ENCODE measurements at places on chromosomes 3 and 15. TPM values are rescaled to one million over a fixed set of nuclear protein-coding genes. Genes with fewer than 3 reads are reported as not detected.
A peak's percentile ranks its signal among the peaks of the same experiment; 100 is the strongest.

DNA sequence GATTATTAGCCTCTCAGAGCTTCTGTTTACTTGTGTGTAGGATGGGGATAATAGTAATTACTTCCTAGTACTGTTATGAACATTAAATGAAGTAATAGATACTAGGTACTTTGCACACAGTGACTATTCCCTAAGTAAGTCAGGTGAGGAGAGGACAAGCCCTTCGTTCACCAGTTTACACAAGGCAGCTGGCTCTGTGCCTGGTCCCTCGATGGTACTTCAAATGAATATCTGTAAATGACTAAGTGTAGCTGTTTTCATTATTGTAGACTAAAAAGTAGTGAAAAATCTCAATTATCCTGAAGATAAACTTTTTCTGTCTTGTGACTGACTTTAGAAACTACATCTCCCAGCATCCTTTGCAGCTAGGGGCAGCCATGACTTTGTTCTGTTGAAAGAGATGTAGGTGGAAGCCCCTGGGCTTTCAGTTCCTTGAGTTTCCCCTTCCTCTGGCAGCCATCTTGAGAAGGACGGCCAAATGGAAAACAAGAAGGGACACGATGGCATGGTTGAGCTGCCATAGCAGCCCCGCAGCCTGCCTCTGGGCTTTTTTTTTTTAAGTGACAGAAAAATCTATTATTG lies 11.7 kb upstream of the WNT7A start:
- DNase-seq, result no peak

GRCh38 chr3:10804183-10804648 lies 11.8 kb upstream of the SLC6A11 start:
- no peak for DNase-seq

GRCh38 chr3:196217307-196218154 lies 1.2 kb downstream of the SLC51A start:
- DNase-seq, result no peak

Gene XXYLT1
- 53.9 TPM for total RNA-seq

DNA sequence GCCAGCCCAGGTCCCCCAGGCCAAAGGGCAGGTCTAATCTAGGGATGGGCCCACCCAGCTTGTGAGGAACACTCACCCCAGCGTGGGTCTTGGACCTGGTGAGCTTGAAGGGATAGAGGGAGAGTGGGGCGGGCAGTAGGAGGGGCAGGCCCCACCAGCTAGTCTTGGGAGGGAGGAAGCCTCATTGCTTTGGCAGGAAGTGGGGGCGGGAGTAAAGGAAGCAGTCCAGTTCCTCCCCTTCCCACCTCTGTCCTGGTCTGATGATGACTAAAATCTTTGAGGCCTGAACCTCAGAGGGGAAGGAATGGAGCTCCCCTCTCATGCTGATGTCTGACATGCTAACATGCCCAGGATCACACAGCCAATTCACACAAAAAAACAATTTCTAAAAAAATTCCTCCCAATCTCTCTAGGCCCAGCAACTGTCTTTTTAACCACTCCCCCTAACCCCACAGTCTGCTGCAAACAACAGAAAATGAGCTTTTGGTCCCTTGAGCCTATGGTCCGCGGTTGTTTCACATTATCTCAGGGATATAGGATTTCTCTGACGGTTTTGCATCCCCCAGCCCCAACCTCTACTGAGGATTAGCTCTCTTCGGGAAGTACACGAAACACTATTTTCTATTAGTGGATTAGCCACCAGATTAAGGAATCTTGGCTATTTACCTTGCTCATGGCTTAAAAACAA lies 30.7 kb upstream of the DUSP7 start:
- DNase-seq, result no peak

DNA sequence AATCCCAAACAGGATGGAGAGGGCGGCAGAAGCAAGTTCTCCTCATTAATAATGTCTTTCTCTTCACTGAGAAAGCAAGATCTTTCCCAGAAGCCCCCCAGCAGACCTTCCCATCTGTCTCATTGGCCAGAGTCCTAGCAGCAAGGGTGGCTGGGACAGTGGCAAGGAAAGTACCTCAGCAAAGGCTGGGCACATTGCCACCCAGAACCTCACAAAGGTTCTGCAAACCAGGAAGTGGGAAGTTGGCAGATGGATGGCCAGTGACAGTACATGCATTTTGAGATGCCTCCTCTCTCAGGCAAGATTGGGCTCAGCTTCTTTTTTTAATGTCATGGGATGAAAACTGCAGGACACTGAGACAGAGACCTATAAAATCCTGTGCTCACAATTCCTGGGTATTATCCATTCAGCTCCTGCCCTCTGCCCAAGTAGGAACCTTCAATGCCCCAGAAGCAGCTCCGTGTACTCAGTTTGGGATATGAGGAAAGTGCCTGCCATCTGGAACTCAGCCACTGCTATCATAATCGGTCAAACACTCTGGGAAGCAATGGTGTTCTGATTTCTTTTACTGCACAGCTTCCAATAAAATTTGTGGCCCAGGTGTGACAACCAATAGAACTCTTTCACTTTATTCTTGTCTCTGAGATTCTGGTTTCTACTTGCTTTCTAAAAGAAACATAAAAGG lies 25.5 kb downstream of the DPH3 start:
- no peak for DNase-seq

DNA sequence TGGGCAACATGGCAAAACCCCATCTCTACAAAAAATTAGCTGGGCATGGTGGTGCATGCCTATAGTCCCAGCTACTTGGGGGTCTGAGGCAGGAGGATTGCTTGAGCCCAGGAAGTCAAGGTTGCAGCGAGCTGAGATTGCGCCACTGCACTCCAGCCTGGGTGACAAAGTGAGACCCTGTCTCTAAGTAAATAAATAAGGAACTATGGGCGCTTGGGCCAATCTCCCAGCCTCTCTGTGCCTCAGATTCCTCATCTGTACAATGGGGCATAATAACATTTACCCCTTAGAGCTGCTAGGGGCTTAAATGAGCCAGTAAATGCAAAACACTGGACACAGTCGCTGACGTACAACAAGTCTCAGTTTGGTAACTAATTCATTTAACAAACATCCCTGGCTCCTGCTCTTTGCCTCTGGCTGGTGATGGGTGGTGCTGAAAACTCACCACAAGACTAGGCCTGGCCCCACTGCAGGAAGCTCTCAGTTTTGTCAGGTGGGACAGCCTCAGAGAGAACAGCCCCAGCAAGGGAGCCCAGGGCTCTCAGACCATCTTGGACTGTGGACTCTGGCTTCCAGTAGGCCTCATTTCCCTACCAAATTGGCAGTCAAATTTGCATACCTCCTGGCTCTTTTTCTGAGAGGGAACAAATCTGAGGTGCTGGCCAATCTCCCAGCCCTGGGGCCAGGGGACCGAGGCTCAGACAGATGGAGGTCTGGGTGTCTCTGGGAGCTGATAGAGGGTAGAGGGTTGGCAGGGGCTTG lies 6.4 kb upstream of the TBC1D2B start:
- DNase-seq, result no peak

DNA sequence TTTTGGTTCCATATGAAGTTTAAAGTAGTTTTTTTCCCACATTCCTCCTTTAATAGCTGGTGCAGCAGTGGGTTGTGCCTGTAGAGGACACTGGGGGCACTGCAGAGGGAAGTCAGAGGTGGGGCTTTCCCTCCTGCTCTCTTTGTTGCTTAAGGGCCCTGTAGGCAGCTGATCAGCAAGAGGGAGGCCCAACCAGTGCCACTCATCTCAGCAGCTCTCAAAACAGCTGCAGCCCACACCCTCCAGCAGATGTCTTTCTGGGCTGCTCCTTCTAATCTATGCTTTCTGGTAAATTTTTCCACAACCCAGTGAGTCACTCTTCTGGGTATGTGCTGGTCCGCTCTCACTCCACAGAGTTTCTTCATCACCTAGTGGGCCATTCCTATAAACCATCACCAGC lies 263.8 kb downstream of the FEZF2 start:
- peak; percentile 2 for DNase-seq

DNA sequence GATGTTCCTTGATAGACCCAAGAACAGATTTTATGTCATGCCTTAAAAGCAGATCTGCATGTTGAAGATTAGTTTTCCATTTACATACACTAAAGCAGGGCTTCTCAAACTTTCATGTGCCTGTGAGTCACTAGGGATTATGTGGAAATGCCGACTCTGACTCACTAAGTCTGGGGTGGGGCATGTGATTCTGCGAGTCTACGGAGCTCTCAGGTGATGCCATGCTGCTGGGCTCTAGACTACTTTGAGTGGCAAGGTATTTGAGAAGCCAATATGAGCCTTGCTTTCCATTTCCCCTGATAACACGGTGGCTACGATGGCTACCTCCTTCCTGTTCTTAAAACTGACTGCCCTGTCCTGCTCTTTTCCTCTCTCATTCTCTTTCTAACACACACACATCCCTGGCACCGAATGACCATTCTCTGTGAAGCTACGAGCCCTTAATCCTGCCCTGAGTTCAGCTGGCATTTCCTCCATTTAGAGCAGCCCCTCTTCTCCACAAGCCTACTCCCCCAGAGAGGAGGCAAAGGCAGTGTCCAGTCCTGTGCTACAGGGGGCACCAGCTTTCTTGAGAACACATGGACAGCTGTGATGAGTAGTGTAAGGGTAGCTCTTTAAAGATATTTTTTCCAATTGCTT lies 39.7 kb upstream of the PYGO1 start:
- peak; percentile 61 for DNase-seq

DNA sequence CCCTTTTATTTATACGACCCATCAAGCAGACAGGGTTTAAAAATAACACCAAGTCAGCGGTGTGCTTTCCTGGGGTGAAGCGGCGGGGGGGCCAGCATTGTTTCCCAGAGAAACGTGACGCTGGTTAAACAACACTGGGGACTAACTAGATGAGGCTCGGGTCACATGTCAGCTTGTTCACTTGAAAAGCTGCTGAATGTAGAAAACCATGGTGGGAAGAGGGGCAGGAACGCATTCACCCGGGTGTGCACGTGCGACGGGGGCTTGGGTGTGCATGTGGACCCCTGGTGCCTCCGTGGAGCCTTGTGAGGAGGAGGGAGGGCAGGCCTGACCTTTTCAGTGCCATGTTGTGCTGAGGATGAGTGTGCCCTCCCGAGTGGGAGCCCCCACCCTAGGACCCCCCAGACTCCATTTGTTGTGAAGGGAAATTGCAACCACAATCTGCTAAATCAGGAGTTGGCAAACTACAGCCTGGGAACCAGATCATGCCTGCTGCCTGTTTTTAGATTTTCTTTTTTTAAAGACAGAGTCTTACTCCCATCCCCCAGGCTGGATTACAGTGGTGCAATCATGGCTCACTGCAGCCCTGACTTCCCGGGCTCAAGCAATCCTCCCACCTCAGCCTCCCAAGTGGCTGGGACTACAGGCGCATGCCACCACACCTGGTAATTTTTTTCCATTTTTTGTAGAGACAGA lies 70.4 kb upstream of the CMTM7 start:
- DNase-seq, result no peak

DNA sequence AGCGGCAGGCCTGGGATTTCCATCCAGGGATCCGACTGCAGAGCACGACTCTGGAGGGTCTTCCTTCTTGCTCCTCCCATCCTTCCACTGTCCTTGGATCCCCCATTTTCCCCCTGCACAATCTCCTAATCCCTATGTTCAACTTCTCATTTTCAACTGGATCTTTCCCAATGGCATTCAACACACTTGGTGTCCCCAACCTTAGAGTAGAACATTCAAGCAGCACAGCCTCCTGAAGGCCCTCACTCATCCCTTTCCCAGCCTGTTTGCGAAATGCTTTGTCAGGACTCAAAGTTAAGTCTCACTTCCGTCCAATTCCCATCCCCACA lies 32.3 kb downstream of the RPN1 start:
- no peak for DNase-seq

DNA sequence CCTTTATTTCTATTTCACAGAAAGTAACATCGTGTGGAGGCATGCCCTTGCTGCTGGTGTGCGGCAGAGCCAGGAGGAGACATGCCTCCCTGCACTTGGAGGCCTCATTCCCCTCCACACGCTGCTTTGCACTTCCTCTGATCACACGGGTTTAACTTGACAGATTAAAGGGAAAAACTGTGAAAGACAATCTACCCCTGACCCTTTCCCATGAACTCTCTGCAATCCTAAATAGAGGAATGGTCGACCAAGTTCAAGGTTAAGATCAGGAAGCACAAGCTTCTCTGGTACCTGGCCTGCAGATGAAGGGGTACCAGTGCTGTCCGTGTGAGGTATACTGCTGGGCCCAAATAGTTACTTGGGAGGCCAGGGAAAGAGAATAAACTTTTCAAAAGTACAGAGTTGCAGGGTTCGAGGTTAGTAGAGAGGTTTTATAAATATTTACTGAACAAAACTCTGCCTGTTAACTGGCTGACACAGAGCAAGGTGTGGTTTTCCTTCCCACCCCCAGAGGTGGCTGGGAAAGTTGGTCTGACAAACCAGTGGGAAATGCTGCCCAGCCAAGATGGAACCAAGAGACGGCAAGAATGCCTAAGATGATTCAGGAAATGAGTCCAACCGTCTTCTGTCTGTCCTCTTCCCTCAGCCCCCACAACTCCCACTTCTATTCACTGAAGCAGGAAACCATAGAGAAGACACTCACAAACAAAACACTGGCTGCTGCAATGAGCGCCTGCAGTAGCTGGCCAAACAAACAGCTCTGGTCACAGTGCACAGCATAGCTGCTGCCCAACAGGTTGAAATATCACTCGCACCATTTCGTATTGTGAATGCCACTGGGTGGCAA lies 79.6 kb downstream of the IGF2BP2 start:
- peak; percentile 53 for DNase-seq

GRCh38 chr3:42552830-42553229 lies 28.9 kb downstream of the SEC22C start:
- DNase-seq, result no peak

GRCh38 chr15:69848551-69849231 lies 249.0 kb downstream of the TLE3 start:
- no peak for DNase-seq

DNA sequence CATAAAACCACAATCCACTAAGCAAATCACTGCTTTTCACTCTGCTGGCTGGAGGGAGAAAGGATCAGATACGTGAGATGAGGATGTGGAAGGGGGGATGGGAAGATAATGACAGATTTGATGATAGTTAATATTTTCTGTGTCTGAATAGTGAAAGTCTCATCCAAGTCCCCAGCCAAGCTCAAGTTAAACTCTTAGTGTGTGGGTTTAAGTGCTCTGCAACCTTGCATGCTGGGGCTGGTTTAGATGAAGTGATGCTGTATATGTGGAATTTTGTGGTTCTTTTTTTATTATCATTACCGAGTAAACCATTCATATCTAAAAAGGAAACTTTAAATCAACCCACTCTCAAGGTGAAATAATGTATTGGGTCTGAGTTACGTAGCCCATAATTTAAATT lies 111.0 kb downstream of the TPRG1 start:
- DNase-seq, result no peak

Gene OSTN
- not detected for total RNA-seq

- DNase-seq, result no peak
Observed at GRCh38 chr15:90138071-90138833, 36.0 kb upstream of the IDH2 start.

GRCh38 chr15:33234020-33234461 lies 39.5 kb upstream of the FMN1 start:
- DNase-seq, result peak; percentile 34

Gene TRIM71
- total RNA-seq, result 0.39 TPM

DNA sequence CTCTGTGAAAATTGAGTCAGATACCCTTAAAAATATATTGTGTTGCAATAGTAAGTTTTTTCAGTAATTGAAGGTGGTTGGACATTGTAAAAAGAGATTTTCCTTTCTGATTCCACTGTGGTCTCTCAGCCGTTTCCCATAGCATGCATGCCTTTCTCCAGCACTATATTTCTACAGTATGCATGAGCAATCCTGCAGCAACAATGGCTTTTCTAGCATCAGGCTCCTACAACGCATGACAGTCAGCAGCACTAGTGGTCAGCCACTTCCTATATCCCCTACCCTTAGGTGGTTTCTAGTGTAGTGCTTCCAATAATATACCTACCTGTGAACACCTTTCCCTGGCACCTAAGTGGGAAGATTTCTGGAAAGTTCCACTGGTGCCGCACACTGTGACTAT lies 55.4 kb upstream of the SNRPN start:
- DNase-seq, result no peak

GRCh38 chr3:72666447-72666755 lies 181.8 kb downstream of the SHQ1 start:
- no peak for DNase-seq

Data from A673 (cell line).